ENCODE measurements at places on chromosomes 2 and 18. TPM values are rescaled to one million over a fixed set of nuclear protein-coding genes. Genes with fewer than 3 reads are reported as not detected.
A peak's percentile ranks its signal among the peaks of the same experiment; 100 is the strongest.

DNER gene
- polyA plus RNA-seq = not detected

FBXO41 gene
- polyA plus RNA-seq = 0.51 TPM

ALPI gene
- polyA plus RNA-seq = not detected

HADHB gene
- polyA plus RNA-seq = 116 TPM

IL37 gene
- polyA plus RNA-seq = not detected

RSAD2 gene
- polyA plus RNA-seq = 2.1 TPM

GRCh38 chr2:216279459-216279858, 92.8 kb downstream of the MARCHF4 start:
- no peak for DNase-seq
- H3K27me3 ChIP-seq = peaks cover 4% of the 10 kb centered on the region
- no peak overlapping the region for H3K4me3 ChIP-seq
- H3K27ac ChIP-seq = no peak overlapping the region

DNA sequence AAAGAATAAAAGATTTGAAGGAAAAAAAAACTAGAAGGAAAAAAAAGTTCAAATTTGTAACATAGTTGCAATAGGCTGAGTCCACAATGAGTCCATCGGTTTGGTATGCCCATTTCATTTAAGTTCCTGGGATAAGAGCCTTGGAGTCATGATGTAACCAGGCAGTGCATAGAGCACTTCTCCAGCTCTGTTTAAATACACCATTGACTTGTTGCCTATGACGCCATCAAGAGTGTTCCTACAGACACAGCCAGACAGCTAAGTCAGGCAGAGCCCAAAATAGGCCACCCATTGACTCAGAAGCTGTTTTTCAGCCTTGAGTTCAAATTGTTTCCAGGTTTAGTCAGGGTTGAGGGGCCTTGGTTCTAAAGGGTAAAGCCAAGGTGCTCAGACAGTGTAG, 44.9 kb downstream of the SOCS6 start:
- H3K4me1 ChIP-seq = no peaks in the 10 kb centered on the region
- DNase-seq = no peak
- H3K4me3 ChIP-seq = no peak overlapping the region
- H3K27me3 ChIP-seq = no peaks in the 10 kb centered on the region
- H3K36me3 ChIP-seq = no peaks in the 10 kb centered on the region

DNA sequence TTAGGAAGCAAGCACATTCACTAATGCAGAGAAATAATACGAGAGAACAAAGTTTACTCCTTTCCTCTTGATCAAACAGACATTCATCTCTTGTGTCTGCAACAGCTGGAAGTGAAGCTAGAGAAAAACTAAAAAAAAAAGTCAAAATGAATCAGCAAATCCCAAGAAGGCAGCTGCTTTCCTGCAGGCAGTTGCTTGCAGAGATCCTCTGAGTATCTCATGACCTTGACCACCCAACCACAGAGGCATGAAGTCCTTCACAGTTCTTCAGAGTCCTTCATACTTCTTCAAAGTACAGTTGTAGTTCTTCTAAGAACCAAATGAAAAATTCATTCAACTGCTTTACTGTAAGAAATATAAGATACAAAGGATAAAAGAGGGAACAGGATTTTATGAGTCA, 97.2 kb upstream of the ACVR1C start:
- peaks cover 21% of the 10 kb centered on the region for H3K36me3 ChIP-seq
- H3K4me1 ChIP-seq = no peaks in the 10 kb centered on the region
- no peak overlapping the region for H3K4me3 ChIP-seq
- no peaks in the 10 kb centered on the region for H3K27me3 ChIP-seq

GRCh38 chr2:233487748-233488345, 78.7 kb downstream of the USP40 start:
- no peak overlapping the region for H3K27ac ChIP-seq
- H3K36me3 ChIP-seq = peaks cover 28% of the 10 kb centered on the region
- DNase-seq = no peak
- H3K4me3 ChIP-seq = no peak overlapping the region
- H3K4me1 ChIP-seq = no peaks in the 10 kb centered on the region

GRCh38 chr2:182540252-182540651, 113.4 kb upstream of the PDE1A start:
- no peak for DNase-seq
- H3K27ac ChIP-seq = no peak overlapping the region
- H3K4me3 ChIP-seq = no peak overlapping the region

DNA sequence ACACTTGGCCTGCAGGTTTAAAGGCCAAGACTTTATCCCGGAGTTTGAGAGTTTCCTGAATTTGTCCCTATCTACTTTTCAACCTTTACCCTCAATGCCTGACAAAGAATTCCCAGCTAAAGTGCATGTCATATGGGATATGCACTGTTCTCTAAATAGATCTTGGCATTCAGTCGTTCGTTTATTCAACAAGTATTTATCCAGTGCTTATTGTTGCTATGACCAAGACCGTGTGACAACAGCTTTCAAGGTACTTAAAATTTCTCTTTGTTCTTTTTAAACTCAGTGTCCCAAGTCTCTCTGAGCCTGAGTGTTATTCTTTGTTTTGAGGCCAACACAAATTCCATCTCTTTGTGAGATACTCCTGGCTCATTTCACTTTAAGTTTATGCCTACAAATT, 133.4 kb downstream of the RGPD3 start:
- H3K36me3 ChIP-seq = no peaks in the 10 kb centered on the region
- no peak overlapping the region for H3K4me3 ChIP-seq
- no peaks in the 10 kb centered on the region for H3K4me1 ChIP-seq
- DNase-seq = no peak
- H3K27me3 ChIP-seq = peaks cover 5% of the 10 kb centered on the region
- no peak overlapping the region for H3K27ac ChIP-seq

GRCh38 chr18:24219561-24220317, 80.9 kb downstream of the CABYR start:
- H3K4me3 ChIP-seq = no peak overlapping the region
- H3K27ac ChIP-seq = no peak overlapping the region
- H3K36me3 ChIP-seq = no peaks in the 10 kb centered on the region
- H3K27me3 ChIP-seq = peaks cover 8% of the 10 kb centered on the region

- DNase-seq = no peak
- no peaks in the 10 kb centered on the region for H3K4me1 ChIP-seq
- H3K27me3 ChIP-seq = no peaks in the 10 kb centered on the region
- H3K36me3 ChIP-seq = no peaks in the 10 kb centered on the region
These were observed 546.7 kb downstream of the EPHA4 start for GRCh38 chr2:221025398-221025797.

DNA sequence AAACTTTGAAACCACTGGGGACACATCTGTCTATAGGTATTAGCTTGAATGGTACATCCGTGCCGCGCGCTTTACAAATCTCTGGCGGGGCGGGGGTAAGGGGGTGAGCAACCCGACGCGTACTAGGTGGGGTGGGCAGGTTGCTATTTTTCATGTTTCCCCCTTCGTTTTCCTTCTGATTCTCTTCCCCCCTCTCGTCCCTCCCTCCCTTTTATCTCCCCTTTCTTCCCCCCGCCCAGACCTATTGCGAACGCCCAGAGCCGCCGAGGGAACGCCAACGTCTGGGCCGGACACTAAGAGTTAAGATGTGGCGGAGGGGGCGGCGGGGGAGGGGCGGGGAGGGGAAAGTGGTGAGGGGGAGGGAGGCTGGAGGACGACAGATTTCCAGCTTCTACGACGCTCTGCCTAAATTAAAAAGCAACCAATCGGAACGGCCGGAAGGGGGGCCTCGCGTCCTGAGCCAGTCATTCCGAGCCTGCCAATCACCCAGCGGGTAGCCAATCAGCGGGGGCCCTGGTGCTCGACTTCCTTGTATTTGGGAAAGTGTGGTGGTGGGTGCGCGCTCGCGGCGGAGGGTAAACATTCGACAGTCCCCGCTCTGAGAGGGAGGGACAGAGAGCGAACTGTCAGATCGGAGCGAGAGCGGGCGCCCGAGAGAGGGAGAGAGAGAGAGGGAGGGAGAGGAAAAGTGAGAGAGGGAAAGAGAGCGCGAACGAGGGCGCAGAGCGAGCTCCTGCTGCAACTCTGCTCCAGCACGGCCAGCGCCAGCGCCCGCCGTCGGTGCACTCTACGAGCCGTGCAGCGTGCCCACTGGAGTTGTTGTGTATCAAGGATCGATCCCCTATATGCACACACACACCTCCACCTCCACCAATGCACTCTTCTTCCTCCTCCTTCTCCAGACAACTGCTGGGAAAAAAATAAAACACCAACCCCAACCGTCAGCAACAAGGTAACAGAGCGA, at the start of gene POU3F3:
TSS of gene POU3F3 (plus strand) at position 582 of the 964 bp plus-strand sequence. CDS start 1,396 bp downstream, outside the sequence.
- peak; percentile 51 for DNase-seq
- no peaks in the 10 kb centered on the region for H3K36me3 ChIP-seq
- H3K4me1 ChIP-seq = peaks cover 25% of the 10 kb centered on the region
- H3K27me3 ChIP-seq = peaks cover 31% of the 10 kb centered on the region

DNA sequence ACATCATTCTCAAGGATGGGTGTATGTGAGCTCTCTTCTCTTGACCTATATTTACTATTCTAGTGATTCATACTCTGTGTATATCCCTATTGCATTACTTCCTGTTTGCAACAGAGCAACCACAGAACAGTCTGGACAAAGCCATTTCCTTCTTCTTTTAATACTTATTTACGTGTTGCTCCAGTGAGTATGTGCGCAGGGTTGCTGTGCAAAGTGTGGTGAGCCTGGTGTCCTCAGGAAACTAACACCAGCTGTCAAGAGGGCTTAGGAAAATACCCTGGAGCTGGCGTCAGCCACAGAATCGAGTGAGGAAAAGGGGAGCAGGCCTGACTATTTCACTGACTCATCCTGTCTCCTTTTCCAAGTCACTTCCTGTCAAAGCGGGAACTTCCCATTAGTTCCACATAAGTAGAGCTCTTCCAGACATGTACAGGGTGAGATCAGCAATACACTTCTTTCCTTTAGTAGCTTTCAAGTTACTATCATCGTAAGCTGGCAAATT, 214.1 kb upstream of the COPS8 start:
- H3K27ac ChIP-seq = no peak overlapping the region
- peaks cover 1% of the 10 kb centered on the region for H3K27me3 ChIP-seq
- no peaks in the 10 kb centered on the region for H3K36me3 ChIP-seq
- H3K4me1 ChIP-seq = no peaks in the 10 kb centered on the region
- no peak overlapping the region for H3K4me3 ChIP-seq

- no peaks in the 10 kb centered on the region for H3K4me1 ChIP-seq
- no peaks in the 10 kb centered on the region for H3K36me3 ChIP-seq
- DNase-seq = no peak
- peaks cover 2% of the 10 kb centered on the region for H3K27me3 ChIP-seq
These were observed 110.9 kb downstream of the SS18 start for GRCh38 chr18:25979369-25980040.

DNA sequence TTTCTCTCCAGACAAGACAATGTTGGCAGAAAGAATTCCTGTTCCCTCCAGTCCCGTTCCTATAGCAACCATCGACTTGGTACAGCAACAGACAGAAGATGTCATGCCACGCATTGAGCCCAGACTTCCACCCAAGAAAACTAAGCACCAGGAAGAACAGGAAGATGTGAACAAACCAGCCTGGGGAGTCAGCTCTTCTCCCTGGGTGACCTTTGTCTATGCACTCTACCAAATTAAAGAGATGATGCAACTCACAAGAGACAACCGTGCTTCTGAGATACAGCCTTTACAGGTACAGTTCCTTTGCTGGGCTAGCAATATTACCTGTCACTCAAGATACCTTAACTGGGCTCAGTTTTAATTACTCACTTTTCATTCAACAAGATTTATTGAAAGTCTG, 37.1 kb downstream of the NEMP2 start:
- H3K27me3 ChIP-seq = no peaks in the 10 kb centered on the region
- H3K36me3 ChIP-seq = peaks cover 43% of the 10 kb centered on the region
- no peak overlapping the region for H3K27ac ChIP-seq
- no peak for DNase-seq
- H3K4me3 ChIP-seq = no peak overlapping the region

DNA sequence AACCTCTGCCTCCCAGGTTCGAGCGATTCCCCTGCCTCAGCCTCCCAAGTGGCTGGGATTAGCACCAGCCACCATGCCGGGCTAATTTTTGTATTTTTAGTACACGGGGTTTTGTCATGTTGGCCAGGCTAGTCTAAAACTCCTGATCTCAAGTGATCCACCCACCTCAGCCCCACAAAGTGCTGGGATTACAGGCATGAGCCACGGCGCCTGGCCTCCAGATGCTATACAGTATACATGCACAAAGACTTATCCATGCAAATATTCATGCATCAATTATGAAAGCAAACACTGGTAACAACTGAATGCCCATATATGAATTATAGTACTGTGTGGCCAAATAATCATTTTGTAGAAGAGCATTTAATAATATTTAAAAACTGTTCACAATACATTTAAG, 36.0 kb upstream of the SOS1 start:
- H3K27me3 ChIP-seq = no peaks in the 10 kb centered on the region
- H3K27ac ChIP-seq = no peak overlapping the region
- H3K4me1 ChIP-seq = no peaks in the 10 kb centered on the region
- H3K4me3 ChIP-seq = no peak overlapping the region
- DNase-seq = no peak

DNA sequence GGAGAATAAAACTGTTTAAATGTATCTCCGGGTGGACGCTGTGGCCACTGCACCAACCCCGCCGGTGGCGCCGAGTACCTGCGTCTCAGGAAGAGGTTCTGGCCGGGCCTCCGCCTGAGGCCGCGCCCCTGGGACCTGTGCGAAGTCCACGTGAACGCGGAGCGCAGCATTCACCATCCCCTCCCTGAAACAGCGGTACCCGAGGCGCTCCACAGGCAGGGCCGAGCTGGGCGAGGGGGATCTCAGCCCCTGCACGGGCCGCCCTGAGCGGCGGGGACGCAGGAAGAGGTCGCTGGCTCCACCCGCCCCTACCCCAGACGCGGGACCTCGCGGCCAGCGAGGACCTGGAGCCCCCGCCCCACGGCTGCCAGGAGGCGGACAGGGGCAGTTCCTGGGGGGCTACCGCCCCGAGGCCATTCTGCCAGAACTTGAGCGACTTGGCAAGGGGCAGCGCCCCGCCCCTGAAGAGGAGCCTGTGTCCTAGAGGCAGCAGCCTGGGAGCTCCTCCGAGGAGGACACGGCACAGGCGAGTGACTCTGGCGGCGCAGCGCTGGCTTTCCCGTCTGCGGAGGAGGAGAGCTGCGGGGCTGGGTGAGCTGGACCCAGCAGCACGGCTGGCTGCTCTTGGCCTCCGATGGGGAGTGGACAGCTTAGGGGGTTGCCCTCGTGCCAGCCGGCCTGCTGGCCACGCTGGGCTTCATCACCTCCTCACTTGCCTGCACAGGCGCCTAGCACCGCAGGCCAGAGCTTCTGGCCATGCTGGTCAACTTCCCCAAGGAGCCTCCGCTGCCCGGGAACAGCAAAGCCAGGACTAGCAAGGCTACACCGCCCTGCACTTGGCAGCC, 9.7 kb upstream of the TEKT4 start:
- H3K4me1 ChIP-seq = no peaks in the 10 kb centered on the region
- H3K4me3 ChIP-seq = no peak overlapping the region
- no peaks in the 10 kb centered on the region for H3K36me3 ChIP-seq
- H3K27ac ChIP-seq = no peak overlapping the region
- DNase-seq = no peak
- H3K27me3 ChIP-seq = peaks cover 11% of the 10 kb centered on the region

GRCh38 chr2:48600204-48600813, 17.3 kb upstream of the GTF2A1L start:
- peak; percentile 51 for DNase-seq
- H3K27me3 ChIP-seq = no peaks in the 10 kb centered on the region
- no peaks in the 10 kb centered on the region for H3K4me1 ChIP-seq
- H3K36me3 ChIP-seq = no peaks in the 10 kb centered on the region

GRCh38 chr2:36487947-36488346, 110.0 kb downstream of the FEZ2 start:
- H3K4me3 ChIP-seq = no peak overlapping the region
- no peaks in the 10 kb centered on the region for H3K4me1 ChIP-seq
- H3K36me3 ChIP-seq = no peaks in the 10 kb centered on the region
- H3K27ac ChIP-seq = no peak overlapping the region
- DNase-seq = no peak
